CD4-positive, alpha-beta T cell treated with Interleukin-17A for 1 hour (primary cell): ENCODE measurements at places on chromosomes 6 and 20.

DNA sequence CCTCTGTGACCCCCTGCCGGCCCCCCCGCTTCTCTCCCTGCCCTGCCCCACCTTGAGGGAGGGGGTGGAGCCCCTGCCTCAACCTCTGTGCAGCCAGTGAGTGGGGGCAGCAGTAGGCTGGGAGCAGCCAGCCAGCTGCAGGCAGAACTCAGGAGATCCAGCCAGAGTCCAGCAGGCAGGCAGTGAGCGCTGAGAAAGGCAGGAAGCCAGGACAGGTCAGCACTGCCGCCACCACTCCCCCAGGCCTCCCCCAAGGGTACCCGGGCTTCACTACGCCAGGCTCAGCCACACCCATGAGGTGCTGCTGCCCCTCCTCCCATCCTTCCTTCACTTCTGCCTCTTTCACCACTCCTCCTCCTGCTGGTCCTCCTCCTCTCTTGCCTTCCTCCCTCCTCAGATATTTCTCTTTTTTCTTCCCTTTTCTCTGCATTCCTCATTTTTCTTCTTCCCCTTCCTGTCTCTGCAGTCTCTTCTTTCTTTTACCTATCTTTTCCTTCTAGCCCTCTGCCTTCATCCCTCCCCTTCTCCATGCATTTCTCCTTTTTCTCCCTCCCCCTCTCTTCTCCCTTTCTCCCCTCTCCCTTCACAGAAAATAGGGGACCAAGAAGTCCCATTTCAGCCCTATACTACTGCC, 11.5 kb downstream of the TMEM63B start:
- no peak for DNase-seq

GRCh38 chr6:126204598-126204997, 135.3 kb upstream of the CENPW start:
- no peak for DNase-seq

- no peak for DNase-seq
Measured at GRCh38 chr6:84639396-84639795, 125.0 kb downstream of the TBX18 start.

DNA sequence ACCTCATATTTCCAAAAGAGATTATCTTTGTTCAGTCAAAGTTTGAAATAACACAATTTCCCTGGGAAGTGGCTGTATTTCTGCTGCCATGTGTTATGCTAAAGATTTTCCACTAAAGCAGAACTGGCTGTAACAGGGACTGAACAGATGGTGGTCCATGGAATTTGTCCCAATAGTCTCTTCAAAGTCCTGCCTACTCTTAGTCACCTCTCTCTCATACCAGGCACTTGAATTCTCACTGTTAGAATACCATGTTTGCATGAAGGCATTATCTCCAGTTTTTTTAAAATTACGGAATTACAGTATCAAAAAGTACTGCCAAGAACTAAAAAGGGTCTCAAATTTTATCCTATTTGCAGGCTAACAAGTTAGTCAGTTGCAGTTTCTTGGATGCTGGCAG, 105.0 kb upstream of the HDDC2 start:
- DNase-seq: no peak

GRCh38 chr20:49063279-49063678, 17.2 kb downstream of the CSE1L start:
- DNase-seq: no peak

GRCh38 chr6:24949020-24949569, 13.3 kb upstream of the RIPOR2 start:
- DNase-seq: peak; percentile 73

GRCh38 chr6:109853426-109853825, 124.7 kb upstream of the GPR6 start:
- no peak for DNase-seq

DNA sequence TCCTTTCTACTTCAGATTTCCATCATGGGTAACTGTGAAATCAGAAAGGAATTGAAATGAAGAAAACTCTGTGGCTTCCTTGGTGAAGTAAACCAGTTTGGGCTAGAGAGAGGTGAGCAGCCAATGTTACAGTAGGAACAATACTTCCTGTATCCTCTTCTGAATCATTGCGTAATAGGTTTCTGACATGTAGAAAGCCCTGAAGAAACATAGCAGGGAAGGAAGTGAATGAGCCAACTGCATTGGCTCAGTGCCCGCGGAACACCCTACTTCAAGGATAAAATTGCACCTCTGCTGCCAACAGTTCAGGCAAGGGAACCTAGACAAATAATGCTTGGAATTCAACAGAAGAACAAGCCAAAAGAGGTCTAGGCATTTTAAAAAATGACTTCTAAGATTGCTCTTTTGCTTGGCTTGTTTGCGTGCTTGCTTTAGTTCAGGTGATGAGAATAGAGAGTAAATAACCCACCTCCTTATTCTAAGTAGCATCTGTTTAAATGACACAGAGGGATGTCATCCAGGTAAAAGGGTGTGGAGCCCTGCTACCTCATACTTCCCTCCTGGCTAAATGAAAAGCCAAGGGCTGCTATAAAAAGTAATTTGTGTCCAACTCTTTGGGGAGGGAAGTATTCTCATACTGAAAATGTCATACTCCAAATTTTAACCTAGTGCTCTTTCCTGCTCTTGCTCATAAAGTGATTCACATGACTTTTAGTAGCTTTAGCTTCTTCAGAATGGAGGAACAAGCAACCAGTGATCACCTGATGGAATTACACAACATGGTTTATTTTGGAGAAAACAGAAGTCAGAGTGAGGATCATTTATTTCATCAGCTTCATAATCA, 30.0 kb upstream of the AKIRIN2 start:
- DNase-seq: peak; percentile 62

GRCh38 chr20:45589725-45590124, 10.6 kb upstream of the WFDC8 start:
- no peak for DNase-seq

- no peak for DNase-seq
Measured at GRCh38 chr6:82877213-82878195, 188.1 kb downstream of the UBE3D start.

DNA sequence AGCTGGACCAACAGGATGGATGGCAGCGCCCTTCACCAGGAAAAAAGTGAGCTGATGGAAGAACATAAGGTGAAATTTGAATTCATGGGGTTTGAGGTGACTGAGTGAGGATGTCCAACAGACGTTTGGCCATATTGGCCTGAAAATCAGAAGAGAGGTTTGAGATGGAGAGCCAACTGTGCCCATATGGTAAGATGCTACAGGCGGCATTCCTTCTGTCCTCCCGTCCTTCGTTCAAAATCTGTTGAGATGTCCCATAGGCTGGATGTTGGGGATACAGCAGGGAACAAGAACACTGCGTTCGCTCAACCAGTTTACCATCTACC, 468 bp upstream of the CMTR1 start:
- no peak for DNase-seq

DNA sequence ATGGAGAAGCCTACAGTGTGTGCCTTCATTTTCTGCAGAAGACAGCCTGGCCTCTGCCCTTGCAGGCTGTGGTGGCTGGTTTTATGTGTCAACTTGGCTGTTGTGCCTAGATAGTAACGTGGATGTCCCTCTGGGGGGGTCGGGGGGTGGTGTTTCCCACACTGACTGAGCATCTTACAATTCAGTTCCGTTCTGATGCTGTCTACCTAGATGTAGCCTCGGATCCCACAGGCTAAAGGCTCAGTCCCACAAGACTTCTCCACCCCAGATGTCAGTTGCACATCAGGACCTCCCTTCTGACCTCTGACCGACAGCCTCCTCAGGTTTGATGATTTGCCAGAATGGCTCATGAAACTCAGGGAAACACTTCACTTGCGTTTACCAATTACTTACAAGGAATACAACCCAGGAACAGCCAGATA, 4.4 kb downstream of the PYGB start:
- no peak for DNase-seq

DNA sequence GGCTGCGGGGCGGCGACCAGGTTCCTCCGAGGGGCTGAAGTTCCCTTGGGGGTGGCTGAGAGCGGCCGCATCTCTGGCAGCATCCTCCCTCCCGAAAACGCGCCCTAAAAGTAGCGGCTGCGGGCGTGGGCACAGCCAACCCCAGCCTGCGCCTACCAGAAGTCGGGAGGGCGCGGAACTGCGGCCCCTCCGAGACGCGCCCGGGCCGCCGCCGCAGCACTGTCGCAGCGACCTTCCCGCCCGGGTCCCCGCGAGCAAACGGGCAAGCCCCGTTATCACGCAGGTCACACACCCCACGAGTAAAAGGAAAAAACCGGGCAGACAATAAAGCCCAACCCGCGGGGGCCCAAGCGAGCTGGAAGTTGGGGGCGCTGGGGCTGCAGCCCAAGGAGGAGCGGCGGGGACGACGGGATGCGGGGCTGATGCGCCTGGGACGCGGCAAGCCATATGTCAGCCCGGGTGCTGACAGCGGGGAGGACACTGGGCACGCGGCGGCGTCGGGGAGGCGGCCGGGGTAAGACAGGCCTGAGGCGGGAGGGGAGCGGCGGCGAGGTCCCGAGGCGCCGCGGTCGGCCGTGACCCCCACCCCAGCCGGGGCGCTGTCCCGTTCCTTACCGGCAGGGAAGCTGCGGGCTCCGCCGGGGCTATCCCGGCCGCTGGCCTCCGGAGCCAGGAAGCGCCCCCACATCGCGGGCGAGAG, 659 bp downstream of the CEP85L start:
- DNase-seq: peak; percentile 40

DNA sequence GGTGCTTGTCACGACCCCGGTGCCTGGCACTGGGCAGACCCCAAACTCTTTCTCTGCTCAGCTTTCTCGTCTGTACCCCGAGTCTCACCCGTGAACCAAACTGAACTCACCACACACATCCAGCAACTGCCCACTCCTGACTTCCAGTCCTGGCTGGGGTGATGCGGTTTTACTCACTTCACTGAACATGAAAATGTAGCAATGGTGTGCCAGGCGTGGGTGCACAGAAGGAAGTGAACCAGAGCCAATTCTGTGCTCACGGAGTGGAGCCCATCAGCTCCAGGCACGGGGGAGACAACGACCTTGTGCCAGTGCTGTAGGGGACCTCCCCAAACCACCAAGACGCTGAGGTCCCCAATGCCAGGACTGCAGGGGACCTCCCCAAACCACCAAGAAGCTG, 78.7 kb upstream of the AFDN start:
- no peak for DNase-seq

DNA sequence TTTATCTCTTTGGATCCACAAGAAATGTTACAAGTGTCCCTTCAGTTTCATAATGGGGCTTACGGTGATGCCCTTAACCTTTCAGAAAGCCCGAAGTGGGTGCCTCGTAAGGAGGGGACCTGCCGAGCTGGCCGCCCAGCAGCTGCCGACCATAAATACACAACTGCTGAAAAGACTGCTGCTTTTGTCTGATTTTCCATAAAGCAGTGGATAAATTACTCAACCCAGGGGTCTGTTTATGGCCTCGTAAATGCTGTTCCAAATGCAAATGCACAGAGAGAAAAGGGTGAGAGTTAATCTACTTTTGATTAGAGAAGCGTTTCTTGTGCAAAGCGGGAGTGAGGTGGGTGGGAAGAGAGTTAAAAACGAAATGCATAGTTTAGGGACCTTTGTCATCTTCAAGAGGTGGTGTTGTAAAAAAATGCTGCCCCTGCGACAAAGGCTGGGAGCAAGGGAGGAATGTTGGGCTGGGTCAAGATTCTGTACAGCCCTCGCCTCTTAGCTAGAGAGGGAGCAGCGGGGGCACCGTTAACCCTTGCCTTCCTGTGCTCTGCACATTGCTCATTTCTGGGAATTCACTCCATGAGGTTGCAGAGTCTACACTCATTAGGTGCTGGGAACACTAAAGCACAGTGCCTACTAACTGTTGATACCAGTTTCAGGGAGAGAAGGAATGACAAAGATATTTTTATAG, 112.0 kb upstream of the MTHFD1L start:
- DNase-seq: no peak

GRCh38 chr6:100184473-100184872, 190.4 kb upstream of the MCHR2 start:
- no peak for DNase-seq

DNA sequence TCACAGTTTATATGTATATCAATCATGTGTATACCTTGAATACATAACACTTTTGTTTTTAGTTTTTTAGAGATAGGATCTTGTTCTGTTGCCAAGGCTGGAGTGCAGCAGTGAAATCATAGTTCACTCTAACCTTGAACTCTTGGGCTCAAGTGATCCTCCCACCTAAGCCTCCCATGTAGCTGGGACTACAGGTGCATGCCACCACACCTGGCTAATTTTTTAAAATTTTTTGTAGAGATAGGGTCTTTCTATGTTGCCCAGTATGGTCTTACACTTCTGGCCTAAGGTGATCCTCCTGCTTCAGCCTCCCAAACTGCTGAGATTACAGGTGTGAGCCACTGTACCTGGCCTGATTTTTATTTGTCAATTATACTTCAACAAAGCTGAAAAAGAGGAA, 69.9 kb downstream of the SYCP2L start:
- DNase-seq: no peak

DNA sequence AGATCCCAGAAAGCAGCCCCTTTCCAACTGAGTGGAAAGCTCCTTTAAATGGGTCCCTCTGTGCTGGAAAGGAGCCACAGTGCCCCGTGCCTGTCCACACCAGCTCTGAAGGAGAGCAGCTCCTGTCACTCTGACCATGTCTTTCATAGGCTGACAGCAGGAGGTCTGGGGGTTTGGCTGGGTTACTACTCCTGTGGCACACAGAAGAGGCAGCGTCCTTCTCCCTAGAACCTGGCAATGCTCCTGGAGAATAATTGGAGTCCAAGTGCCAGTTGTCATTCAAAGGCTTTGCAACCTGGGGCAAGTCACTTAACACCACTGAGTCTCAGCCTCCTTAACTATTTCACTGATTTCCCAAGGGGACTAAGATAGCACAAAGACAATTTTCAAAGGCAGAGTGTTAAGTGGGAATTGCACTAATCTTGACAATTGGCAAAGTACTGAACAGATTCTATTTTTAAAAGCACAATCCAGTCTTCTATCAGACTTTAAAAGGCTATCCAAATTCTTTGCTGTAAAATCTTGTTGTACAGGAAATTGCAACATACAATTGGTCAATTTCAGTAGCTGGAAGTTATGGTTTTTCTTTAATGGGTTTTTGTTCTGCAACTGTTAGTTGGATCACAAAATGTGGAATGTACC, 457.2 kb downstream of the KIF16B start:
- DNase-seq: no peak

GRCh38 chr6:46888031-46888430, 33.7 kb downstream of the ADGRF5 start:
- DNase-seq: no peak

DNA sequence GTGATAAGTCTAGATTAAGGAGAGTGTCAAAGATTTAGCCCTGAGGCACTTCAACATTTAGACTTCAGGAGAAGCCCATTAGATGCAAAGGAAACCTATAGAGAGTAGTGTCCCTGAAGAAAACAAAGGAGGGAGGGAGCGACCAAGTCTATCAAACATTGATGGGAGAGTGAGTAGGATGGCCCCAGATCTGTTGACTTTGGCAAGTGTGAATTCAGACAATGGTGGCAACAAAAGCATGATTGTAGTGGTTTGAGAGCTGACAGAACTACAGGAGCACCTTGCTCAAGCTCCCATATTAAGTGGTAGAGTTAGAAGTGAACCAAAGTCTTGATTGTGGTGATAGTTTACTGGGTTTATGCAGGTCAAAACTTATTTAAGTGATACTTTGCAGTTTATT, 979 bp upstream of the ABCF1 start:
- no peak for DNase-seq

DNA sequence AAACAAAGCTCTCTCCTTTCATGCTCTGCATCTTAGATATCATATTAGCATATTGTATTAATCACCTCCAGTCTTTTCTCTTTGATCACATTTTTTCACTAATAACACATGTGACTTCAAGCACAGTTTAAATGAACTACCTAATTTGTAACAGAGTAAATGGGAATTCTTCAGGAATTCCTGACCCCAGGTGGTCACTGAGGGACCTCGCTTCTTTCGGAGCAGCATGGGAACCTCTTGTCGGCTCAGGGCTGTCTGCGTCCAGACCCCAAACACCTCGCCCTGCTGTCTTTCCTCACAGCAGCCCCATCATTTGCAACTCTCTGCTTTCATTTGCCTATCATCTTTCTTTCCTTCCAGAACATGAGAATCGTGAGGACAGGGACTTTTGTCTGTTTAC, 103.5 kb downstream of the DACT2 start:
- DNase-seq: no peak
